ENCODE measurements at places on chromosomes 2 and 18. TPM values are rescaled to one million over a fixed set of nuclear protein-coding genes. Genes with fewer than 3 reads are reported as not detected.

Gene COL6A3
- total RNA-seq: 94.4 TPM

DNA sequence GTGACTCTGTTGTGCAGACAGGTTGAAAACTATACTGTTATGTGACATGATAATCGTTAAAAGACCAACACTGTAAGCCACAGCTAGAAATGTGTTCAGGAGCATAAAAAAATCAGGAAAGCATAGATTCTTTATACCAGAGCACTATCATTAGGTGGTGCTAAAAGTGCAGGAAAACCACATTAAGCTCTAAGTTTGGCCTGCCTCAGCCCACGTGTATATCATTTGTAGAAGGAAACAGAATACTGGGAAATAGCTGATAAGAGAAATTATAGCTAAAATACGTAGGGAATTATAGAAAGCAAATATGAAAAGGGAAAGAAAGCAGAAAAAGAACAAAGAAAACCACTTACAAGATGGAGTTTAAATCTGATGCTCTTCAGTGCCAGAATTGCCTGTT is 26.5 kb upstream of the C2orf74 start:
- no peak for DNase-seq

GRCh38 chr2:126824663-126825062 is 74.0 kb upstream of the TEX51 start:
- no peak for DNase-seq

GRCh38 chr2:23513872-23514793 is 129.2 kb downstream of the KLHL29 start:
- no peak for DNase-seq

- DNase-seq: no peak
These were observed 39.3 kb downstream of the RTN4 start for GRCh38 chr2:55010915-55011314.

All from heart left ventricle (tissue), 16 donors.